IPS DF 6.9 (cell line): ENCODE measurements at places on chromosomes 5 and 9.

- DNase-seq = no peak
Observed at GRCh38 chr9:100099722-100100042, 639 bp downstream of the INVS start.

DNA sequence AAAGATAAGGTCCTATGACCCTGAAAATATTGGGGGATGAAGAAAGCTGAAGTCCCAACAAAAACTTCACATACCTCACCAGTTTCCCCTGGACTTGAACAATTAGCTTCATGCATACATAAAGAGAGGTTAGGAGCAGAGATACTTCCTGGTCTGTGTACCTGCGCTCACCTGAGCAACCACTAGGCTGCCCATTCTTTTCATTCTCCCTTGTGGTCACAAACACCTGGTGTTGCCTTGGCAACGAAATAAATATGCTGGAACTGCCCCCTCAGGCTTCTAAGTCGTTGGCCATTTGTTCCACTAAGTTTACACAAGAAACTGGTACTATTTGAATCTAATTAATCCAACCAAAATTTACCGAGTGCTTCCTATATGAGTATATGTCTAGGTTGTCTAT, 18.1 kb downstream of the OTP start:
- no peak for DNase-seq

GRCh38 chr5:60101573-60101972, 208.0 kb upstream of the PDE4D start:
- no peak for DNase-seq

GRCh38 chr5:2430606-2431005, 320.9 kb downstream of the IRX2 start:
- DNase-seq = no peak

DNA sequence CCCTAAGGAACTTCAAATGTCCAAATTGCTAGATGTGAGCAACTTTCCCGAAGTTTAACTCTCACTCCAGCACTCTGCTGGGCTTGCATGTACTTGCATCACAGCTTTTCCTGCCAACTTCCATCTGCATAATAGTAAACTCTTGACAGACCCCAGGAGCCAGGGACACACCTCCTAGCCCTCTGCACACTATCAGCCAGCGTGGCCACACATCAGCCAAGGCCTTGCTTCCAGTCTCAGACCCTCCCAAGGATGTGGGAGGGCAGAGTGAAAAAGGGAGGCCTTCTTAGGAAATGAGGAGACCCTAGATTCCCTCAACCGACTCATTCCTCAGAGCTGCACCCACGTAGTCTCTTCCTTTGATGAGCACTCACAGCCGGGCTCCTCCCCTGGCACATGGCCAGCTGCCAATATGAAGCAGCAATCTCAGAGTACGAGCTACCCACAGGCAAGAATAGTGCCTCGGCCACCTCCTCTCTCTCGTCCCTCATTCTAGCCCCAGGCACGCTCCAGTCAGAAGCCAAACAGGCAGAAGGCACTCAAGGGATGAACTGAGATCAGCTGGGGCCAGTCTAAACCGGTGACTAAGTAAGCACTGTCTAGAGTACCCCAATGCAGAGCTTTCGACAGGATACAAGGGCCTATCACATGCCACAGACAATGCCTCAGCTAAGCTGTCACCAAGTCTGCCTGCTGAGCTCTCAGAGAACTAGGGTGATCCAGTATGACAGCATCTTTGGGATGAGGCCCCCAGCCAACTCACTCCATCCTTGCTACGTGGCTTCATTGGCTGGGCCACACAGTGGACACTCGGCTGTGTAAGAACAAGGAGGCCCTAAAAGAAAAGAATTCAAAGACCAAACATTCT, 2.3 kb downstream of the P4HA2 start:
- DNase-seq = no peak

DNA sequence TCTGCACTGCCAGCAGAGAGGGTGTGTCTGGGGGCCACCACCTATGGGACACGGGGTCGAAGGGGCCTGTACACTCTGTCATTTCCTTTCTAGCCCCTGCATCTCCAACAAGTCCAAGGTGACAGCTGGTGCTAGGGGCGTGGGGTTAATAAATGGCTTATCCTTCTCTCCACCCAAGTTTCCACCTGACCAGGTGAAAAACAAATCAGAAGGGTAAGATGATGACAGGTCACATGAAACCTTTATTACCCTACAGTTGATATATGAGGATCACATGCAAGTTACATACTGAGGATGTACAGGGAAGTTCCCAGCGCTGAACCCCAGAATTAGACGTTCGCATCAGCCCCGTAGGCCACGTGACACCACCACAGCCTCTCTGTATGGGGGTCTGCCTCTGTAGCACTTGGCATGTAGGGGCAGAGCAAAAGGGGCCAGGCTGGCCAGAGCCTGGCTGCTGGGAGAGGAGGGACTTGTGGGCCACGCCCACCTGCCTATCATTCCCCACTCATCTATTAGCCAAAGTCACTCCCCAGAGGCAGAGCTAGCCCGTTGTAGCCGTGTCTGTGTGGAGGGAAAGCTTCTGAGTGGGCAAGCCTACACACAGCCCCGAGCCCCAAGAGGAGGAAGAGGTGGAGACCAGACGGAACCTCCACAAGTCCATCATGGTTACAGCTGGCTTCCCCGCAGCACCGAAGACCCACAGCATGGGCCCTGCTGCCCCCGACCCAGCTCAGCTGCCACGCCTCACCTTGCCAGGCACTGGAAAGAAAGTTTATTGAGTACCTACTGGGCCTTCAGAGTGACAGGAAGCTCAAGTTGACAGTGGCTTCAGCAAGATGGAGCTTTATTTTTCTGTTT, 2.2 kb downstream of the TMEM141 start:
- DNase-seq = no peak

DNA sequence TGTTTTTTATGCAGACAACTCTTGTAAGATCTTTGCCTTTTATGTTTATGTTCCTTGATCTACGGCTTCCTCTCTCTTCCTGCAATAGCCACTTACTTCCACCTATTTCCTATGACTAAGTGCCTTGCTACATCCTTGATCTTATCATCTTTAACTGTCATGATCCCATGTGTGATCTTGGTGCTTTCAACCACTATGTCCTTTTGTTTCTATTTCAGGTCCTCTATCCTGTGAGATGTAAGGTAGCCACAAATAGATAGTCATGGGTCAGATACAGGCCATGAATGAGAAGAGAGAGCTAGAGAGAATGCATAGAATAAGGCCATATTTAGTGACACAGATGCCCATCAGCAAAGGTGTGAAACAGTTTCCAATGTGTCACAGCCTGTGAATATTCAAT, 243.6 kb upstream of the HAPLN1 start:
- no peak for DNase-seq
